Pancreas (tissue), 10 donors: ENCODE measurements at places on chromosomes 12 and 14. TPM values are rescaled to one million over a fixed set of nuclear protein-coding genes. Genes with fewer than 3 reads are reported as not detected.

Gene AMDHD1
- total RNA-seq, result 0.88 TPM

- no peaks in the 10 kb centered on the region for H3K36me3 ChIP-seq
- H3K4me3 ChIP-seq, result no peak overlapping the region
- no peaks in the 10 kb centered on the region for H3K27me3 ChIP-seq
- no peak overlapping the region for H3K27ac ChIP-seq
Observed at GRCh38 chr12:126869644-126870043, 1397.3 kb upstream of the TMEM132C start.

- no peak overlapping the region for H3K27ac ChIP-seq
- H3K27me3 ChIP-seq, result no peaks in the 10 kb centered on the region
- H3K4me1 ChIP-seq, result peaks cover 10% of the 10 kb centered on the region
- no peak for DNase-seq
Observed at GRCh38 chr14:75220156-75220555, 43.7 kb upstream of the TMED10 start.

Gene NUDT4
- 46.8 TPM for total RNA-seq

GRCh38 chr14:65958664-65959562 is 527.3 kb upstream of the CCDC196 start:
- H3K4me3 ChIP-seq, result no peak overlapping the region
- no peaks in the 10 kb centered on the region for H3K4me1 ChIP-seq
- no peak for DNase-seq
- no peaks in the 10 kb centered on the region for H3K36me3 ChIP-seq
